GM12865 (cell line): ENCODE measurements at places on chromosomes 11 and 22.

DNA sequence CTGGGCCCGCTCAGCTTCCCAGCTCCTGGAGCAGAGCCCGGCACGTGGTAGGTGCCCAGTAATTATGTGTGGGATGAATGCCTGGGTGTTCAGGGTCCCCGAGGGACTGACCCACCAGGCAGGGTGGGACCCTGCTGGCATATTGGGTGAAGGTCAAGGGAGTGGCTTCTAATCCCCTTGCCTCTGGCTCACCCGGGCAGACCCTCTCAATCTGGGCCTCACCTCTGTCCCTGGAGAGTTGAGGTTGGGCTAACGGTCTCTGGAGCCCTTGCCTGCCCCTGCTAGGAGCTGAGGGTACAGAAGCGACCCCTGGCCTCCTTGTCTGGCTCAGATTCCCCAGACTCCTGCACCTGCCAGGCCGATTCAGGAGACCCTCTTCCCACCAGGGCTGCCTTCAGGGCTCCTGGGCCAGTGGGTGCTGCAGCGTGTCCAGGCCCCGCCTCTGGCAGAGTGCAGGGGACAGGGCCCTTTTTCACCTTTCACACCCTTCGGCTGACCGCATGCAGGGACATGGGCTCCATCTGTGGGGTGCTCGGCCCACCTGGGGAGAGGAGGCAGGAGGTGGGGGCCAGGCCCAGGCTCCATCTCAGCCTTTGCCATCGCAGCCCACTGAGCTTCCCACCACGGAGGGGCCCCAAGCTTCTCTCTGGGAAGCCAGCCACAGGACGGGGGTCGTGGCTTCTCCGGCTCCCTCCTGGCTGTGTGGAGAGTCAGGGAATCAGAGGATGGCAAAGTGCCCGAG is 3.8 kb upstream of the CTSD start:
- no peak for DNase-seq

DNA sequence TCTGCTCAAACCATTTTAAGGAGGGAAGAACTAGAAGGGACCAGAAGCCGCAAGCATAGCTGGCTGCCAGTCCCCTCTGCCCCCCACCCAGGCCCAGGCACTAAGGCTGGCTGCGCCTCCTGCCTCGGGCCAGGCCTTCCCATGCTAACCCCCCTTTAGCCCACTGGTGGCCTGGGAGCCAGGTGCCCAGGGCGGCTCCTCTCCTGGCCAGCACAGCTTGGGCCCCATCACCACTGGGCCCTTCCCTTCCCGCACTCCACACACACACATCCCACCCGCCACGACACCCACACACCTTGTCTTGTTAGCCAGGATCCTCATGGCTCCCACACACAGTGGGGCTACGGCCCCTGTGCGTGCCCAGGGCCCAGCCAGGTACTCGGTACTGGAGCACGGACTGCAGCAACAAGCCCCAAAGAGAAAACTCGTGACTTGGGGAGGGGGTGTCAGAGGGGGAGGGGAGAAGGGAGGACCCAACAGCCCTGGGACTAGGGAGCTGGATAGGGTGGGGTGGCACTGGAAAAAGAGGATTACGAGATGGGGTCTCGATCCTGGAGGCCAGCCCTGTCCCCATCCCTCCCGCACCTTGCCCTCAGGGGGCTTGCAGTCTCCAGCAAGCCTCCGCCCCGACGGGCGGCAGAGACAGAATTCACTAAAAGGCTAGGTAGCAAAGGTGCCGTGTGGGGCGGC is 16.0 kb downstream of the BCL9L start:
- no peak for DNase-seq

DNA sequence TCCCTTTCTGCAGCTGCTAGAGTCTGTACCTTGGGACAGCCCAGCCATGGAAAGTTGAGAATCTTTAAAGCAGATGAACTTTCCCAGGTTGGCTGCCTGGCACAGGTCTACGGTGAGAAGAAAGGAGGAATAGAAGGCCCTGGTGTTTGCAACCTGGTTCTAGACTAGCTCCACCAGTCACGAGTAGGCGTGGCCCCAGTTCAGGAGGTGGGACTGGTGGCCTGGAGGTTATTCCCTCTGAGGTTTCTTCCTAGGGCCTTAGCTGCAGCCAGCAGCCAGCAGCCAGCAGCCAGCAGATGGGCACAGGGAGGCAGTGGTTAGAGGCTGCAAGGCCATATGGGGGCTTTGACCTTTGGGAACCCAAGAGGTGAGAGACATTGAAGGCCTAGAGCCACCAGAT is 40.9 kb downstream of the PRDM11 start:
- no peak for DNase-seq

DNA sequence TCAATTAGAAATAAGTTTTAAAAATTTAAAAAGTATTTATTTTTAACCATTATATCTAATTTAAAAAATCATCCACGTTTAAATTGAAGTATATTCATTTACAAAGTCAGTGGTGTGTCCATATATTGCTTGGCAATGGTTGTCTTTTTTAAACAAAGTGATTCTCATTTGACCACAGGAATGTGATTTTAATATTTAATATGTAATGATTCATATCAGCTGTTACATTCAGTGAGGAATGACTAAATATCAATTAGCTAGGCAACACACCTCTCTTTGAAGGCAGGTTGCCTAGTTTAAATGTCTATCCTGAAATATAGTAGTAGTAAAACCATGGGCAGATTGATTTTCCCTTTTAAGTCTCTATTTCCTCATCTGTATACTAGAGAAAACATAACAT is 392.2 kb upstream of the CCDC179 start:
- DNase-seq = no peak

- peak; percentile 85 for DNase-seq
These were observed 35.0 kb upstream of the MOB2 start for GRCh38 chr11:1521382-1522080.

- DNase-seq = no peak
These were observed 11.9 kb upstream of the HBE1 start for GRCh38 chr11:5281596-5281995.

DNA sequence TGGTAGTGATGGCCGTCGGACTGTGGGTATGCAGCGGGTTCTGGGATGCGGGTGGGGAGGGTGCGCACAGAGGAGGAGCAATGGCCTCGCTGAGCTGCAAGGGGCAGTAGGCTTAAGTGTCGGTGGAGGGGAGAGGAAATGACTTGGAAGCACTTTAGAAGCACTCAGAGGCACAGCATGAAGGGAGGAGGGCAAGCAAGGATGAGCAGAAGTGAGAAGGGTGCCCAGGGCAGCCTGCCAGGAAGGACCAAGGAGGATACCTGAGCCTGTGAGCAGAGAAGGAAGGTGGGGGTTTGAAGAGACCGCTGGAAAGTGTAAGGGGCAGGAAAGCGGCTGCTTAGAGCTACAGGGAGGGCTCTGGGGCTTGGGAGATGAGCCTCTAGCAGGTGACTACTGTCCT is 330 bp downstream of the SLC5A1 start:
- DNase-seq = no peak

- DNase-seq = no peak
These were observed 707.5 kb upstream of the LUZP2 start for GRCh38 chr11:23789200-23789853.

DNA sequence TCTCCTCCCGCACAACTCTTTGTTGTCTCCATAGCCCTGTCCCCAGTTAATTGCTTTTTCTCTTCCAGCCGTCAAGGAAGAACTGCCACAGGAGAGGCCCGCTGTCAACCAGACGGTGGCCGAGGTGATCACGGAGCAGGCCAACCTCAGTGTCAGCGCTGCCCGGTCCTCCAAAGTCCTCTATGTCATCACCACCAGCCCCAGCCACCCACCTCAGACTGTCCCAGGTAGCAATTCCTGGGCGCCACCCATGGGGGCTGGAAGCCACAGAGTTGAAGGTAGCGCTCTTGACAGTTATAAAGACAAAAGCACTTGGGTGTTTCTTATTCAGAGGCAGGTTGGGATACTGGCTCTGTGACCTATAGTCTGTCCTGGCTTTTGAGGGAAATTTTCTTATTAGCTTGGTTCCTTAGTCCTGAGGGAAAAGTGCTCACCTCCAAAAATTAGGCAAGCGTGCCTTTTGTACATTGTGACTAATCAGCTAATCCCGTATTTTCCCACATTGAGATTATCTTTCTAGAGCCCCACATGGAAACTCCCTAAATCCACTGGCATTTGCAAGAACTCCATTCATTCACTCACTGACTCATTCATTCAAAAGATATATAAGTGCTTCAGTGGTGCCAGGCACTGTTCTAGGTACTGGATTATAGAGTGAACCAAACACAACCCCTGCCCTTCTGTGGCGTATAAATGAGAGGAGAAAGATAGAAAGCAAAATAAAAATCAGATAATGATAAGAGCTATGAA is 65.9 kb downstream of the KREMEN1 start:
- no peak for DNase-seq

DNA sequence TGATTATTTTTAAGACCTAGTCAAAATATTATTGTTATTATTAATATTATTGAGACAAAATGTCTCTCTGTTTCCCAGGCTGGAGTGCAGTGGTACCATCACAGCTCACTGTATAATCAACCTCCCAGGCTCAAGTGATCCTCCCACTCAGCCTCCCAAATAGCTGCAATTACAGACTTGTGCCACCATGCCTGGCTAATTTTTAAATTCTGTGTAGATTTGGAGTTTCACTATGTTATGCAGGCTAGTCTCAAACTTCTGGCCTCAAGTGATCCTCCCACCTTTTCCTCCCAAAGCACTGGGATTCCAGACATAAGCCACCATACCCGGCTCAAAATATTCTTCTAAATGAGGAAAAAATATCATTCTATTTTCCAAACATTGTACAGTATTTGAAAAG is 37.0 kb downstream of the SLC36A4 start:
- no peak for DNase-seq

DNA sequence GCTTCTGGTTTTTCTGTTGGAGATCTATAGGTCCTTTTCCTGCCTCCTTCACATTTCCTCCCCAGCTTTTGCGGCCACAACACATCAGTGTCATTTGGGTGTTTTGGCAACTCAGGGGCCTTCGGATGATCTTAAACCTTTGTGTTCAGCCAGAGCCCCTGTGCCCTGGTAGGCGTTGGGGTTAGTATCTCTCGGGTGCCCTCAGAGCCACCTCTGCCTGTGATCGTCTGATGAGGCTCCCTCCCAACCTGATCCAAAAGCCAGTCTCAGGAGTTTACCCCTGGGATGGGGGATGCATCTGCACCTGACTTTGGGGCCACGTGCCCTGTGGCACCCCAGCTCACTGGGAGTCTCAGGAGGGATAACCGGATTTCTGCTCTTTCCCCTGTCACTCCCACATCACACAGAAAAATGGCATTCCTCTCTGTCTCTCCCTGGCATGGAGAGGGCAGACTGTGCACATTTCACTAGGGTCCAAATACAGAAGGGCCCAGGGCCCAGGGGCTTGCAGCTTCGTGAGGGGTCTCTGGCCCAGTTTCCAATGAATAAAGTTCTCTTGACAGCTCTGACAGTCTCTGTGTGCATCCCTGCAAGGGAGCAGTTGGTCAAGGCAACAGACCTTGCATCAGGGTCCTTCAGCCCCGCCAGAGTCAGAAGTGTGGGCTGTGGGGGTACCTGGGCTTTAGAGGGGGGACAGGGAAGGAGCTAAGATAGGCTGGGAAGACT is 2.6 kb downstream of the RNF26 start:
- DNase-seq = no peak

- peak; percentile 95 for DNase-seq
These were observed 1.6 kb downstream of the FADS1 start for GRCh38 chr11:61814958-61815789.

DNA sequence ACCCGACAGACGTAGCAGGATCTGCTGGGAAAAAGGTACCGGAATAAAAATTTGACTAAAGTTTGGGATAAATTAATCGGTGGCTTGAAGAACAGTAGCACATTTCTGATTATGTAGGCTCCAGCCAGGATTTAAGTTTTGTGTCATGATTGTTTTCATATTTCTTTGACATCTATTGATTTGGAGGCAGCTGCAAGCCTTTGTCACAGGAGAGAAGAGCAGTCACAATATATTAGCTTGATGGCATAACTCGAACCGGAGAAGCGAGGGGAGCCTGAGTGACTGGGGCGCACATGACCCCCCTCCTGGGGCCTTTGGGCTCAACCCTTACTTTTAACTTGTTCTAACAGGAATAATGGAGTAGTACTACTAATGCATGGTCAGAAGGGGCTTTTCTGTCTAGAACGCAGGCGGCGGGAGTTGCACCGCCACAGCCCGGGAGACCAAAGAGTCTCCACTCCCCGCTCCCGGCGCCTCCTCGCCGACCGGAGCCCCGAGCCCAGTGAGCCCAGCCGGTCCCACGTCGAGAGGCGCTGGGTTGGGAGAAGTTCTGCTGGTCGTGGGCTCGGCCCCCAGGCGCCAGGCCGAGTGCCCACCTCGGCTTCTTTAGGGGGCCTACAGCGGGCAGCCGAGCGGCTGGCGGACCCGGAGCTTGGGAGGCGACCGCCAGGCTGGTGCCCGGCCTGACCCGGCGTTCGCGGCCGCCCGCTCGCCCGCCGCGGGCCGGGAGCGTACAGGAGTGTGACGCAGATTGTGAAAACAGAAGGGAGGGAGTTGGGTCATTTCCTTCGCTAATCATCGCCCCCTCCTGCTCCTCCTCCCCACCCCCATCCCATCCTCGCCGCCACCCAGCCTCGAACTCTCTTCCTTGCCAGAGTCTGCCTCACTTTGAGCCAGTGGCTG is 15.7 kb upstream of the PAX6 start:
- DNase-seq = no peak

DNA sequence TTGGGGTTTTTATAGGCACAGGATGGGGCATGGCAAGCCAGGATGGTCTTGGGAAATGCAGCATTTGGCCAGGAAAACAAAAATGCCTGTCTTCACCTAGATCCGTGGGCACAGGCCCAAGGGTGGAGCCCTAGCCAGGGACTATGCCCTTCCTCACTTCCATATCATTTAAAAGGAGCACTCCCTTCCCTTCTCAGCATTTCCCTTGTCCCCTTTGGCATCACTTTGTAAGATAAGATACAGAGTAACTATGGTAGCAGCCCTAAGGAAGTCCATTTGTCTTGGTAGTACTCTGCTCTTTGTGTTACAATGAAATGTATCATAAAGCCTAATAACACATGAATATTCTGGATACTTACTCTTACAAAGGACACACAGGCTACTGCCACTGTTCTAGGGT is 1092.6 kb upstream of the TENM4 start:
- DNase-seq = no peak

DNA sequence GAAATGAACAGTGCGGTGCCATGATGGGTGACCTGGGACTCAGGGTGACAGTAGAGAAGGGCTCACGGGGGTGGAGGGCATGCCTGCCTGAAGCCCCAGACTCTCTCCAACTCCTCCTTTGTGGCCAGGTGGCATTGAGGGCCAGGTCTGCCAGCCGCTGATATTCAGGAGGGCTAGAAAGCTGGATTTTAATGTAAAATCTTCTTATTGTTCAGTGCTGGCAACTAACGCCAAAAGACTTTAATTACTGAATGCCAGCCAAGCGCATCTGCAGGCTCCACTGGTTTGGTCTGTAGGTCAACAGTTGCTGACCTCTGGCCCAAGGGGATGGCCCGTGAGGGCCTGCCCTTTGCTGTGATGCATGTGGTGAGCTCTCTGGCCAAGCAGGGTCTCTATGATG is 10.3 kb downstream of the MRGPRG start:
- DNase-seq = no peak
